ENCODE measurements at places on chromosomes 6 and 20. TPM values are rescaled to one million over a fixed set of nuclear protein-coding genes. Genes with fewer than 3 reads are reported as not detected.

GRCh38 chr20:568097-568652 lies 24.6 kb upstream of the CSNK2A1 start:
- H3K4me3 ChIP-seq = no peak overlapping the region
- H3K36me3 ChIP-seq = no peaks in the 10 kb centered on the region
- no peaks in the 10 kb centered on the region for H3K4me1 ChIP-seq
- H3K27ac ChIP-seq = no peak overlapping the region

ARMC12 gene
- 1.6 TPM for total RNA-seq

GRCh38 chr6:2536451-2536850 lies 214.3 kb downstream of the MYLK4 start:
- no peaks in the 10 kb centered on the region for H3K4me1 ChIP-seq
- no peak overlapping the region for H3K27ac ChIP-seq
- H3K36me3 ChIP-seq = no peaks in the 10 kb centered on the region
- no peak overlapping the region for H3K4me3 ChIP-seq
- DNase-seq = no peak

DNA sequence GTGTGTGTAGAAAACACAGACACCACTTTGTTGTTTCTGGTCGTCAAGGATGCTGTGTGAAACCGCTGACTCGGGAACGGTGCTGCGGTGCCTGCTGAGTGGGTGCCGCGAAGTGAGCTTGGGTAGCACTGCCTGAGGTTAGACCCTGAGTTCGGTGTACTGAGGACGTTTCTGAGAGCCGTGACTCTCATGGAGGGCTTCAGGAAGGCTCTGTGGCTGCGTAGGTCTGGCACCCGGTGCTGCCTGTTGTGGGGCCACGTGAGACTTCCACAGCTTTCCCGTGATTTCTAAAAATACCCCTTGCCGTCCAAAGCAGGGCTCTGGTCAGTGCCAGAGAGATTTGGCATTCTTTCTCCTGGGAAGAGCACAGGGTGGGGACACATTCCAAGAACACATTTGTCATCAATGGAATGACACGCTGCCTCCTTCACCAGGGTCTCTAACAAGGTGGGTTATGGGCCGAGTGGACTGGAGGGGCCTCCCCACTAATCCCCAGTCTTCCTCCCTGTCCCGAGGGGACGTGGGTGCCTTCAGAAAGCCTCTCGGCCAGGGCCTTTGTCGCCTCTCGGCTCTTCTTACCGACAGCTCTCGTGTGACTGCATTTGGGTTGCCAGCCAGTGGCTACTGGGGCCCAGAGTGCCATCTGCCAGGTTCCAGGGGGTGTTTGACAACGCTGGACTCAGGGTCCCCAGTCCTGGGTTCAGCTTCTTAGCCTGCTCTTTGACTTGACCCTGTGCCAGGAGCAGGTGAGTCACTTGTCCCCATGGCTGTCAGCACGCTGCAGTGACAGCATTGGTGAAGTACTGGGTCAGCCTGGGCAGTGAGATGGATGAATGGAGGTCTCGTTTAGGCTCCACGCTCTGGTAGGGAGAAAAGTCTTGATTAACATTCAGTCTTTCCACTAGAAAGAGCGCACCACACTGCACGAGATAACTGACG lies 62.2 kb downstream of the SYNJ2 start:
- peaks cover 57% of the 10 kb centered on the region for H3K4me1 ChIP-seq
- no peaks in the 10 kb centered on the region for H3K27me3 ChIP-seq
- H3K4me3 ChIP-seq = no peak overlapping the region
- H3K27ac ChIP-seq = no peak overlapping the region

GRCh38 chr6:71733970-71734899 lies 152.1 kb upstream of the RIMS1 start:
- no peak overlapping the region for H3K4me3 ChIP-seq
- no peaks in the 10 kb centered on the region for H3K27me3 ChIP-seq
- H3K4me1 ChIP-seq = no peaks in the 10 kb centered on the region
- DNase-seq = no peak
- no peak overlapping the region for H3K27ac ChIP-seq
- no peaks in the 10 kb centered on the region for H3K36me3 ChIP-seq

DNA sequence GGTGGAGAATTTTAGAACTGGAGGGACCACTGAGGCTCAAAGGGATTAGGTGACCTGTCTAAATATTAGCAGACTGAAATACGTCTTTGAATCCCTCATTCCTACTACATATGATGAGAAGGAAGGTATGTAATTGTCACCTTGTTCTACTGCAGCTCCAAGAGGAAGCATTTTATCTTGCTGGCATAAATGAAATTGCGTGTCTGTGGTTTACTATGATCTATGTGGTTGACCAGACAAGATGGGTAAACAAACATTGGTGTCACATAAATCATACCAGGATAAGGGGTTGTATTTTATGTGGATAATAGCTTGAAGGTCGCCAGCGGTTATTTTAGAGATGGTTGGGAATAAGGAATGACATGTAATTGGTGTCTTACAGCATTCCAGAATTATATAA lies 78.2 kb downstream of the LAMA4 start:
- no peak for DNase-seq
- H3K27ac ChIP-seq = no peak overlapping the region
- H3K4me3 ChIP-seq = no peak overlapping the region
- peaks cover 37% of the 10 kb centered on the region for H3K27me3 ChIP-seq
- no peaks in the 10 kb centered on the region for H3K4me1 ChIP-seq

PI3 gene
- total RNA-seq = not detected

MDFI gene
- not detected for total RNA-seq

DNA sequence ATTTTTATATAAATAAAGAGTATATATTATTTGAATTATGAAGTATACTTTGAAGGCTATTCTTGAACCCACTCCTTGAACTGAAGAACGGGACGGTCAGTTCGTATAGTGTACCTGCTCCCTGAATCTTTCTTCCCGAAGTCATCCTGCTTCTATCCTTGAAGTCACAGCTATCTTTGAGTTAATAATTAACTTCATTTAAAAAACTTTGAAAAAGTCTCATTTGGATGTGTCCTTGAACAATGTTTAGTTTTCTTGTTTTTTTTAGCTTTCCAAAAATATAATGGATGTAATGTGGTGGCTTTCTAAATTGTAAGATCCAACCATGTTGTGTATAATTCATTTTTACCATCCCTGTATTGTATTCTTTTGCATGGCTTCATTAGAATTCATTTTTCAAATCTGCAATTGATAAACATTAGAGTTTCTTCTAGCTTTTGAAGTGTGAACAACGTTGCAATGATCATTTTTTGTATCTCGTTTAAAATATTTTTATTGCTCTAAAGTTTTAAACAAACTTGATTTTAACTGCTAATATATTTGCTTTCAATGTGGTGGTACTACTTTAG lies 94.4 kb downstream of the NCOA3 start:
- no peaks in the 10 kb centered on the region for H3K27me3 ChIP-seq
- H3K4me3 ChIP-seq = no peak overlapping the region
- DNase-seq = no peak
- H3K36me3 ChIP-seq = peaks cover 40% of the 10 kb centered on the region
